ENCODE measurements at places on chromosomes 1 and 21. TPM values are rescaled to one million over a fixed set of nuclear protein-coding genes. Genes with fewer than 3 reads are reported as not detected.

Gene C8A
- total RNA-seq: not detected

GRCh38 chr1:246569248-246570238 lies 3.3 kb downstream of the CNST start:
- H3K27ac ChIP-seq: peak overlapping the region; percentile 97
- DNase-seq: peak; percentile 40
- H3K27me3 ChIP-seq: no peaks in the 10 kb centered on the region

GRCh38 chr1:30725450-30726095 lies 2.2 kb upstream of the MATN1 start:
- DNase-seq: no peak
- H3K27ac ChIP-seq: no peak overlapping the region
- H3K4me3 ChIP-seq: no peak overlapping the region
- no peaks in the 10 kb centered on the region for H3K36me3 ChIP-seq
- H3K27me3 ChIP-seq: no peaks in the 10 kb centered on the region

GRCh38 chr1:37692078-37692833 lies at the start of gene CDCA8:
Gene CDCA8, plus strand, starts transcription at chr1:37692516. Its CDS starts 175 bp downstream, at chr1:37692691.
- peaks cover 40% of the 10 kb centered on the region for H3K36me3 ChIP-seq
- H3K27ac ChIP-seq: peak within 1 kb of the TSS; percentile 91
- peaks cover 50% of the 10 kb centered on the region for H3K4me1 ChIP-seq
- DNase-seq: peak; percentile 99

GRCh38 chr1:197467881-197468280 lies 199.8 kb downstream of the CRB1 start:
- H3K36me3 ChIP-seq: no peaks in the 10 kb centered on the region
- H3K27me3 ChIP-seq: no peaks in the 10 kb centered on the region
- no peak overlapping the region for H3K27ac ChIP-seq
- no peak for DNase-seq
- H3K4me3 ChIP-seq: no peak overlapping the region

DNA sequence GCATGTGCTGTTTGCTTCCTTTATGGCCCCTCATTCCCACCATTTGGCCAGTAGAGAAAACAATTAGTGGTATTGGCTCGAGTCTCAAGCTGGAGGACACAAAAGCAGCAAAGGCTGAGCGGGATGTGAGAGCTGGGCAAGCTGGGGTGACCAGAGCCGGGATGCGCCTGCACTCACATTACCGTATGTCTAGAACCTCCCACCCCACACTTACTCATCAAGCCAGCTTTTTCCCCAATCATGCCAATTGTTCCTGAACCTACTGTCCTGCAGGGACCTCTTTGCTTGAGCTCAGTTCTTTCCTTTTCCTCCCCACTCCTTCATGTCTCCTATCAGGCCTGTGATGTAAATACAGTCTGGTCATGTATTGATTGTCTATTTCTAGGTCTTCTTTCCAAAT lies 45.9 kb downstream of the KIRREL1 start:
- H3K27ac ChIP-seq: no peak overlapping the region
- H3K27me3 ChIP-seq: peaks cover 2% of the 10 kb centered on the region
- DNase-seq: no peak
- H3K4me1 ChIP-seq: no peaks in the 10 kb centered on the region

GRCh38 chr21:16034446-16035190 lies 304.8 kb downstream of the USP25 start:
- DNase-seq: no peak
- H3K36me3 ChIP-seq: no peaks in the 10 kb centered on the region
- no peak overlapping the region for H3K4me3 ChIP-seq
- H3K27ac ChIP-seq: no peak overlapping the region
- H3K27me3 ChIP-seq: peaks cover 4% of the 10 kb centered on the region
- no peaks in the 10 kb centered on the region for H3K4me1 ChIP-seq

DNA sequence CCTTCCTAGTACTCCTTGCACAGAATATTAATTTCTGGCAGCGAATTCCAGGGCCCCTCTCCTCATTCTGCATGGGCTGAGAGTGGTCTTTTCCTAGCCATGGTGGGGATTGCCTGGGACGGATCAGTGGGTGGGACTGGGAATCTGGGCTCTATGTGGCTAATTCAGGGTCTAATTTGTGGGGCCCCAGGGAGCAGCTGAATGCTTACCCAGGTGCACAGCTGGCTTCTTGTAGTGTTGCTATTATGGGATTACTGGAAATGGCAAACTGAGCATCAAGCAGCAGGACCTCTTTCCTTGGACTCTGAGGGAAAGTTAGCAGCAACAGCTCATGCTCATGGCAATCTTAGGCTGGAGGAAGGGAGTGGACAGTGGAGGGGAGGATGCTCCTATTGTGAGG lies 187.1 kb upstream of the CACNA1E start:
- DNase-seq: no peak
- peaks cover 11% of the 10 kb centered on the region for H3K27me3 ChIP-seq
- H3K4me3 ChIP-seq: no peak overlapping the region

DNA sequence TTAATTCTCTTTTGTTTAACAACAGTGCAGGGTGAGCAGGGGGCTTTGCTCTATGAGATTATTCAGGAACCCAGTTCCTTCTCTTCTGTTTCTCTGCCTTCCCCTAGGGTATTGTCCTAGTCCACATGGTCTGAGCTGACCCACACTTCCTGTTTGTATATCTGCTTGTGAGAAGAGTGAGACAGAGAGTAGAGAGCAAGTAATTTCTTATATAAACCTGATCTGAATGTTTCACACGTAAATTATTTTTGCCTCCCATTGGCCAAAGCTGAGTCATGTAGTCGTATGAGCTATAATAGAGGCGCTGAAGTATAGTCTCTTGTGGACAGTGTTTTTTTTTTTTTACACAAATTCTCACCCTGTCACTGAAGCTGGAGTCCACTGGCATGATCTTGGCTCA lies 134.2 kb upstream of the SERTAD4 start:
- no peak overlapping the region for H3K27ac ChIP-seq
- H3K27me3 ChIP-seq: no peaks in the 10 kb centered on the region
- no peaks in the 10 kb centered on the region for H3K36me3 ChIP-seq
- H3K4me3 ChIP-seq: no peak overlapping the region

DNA sequence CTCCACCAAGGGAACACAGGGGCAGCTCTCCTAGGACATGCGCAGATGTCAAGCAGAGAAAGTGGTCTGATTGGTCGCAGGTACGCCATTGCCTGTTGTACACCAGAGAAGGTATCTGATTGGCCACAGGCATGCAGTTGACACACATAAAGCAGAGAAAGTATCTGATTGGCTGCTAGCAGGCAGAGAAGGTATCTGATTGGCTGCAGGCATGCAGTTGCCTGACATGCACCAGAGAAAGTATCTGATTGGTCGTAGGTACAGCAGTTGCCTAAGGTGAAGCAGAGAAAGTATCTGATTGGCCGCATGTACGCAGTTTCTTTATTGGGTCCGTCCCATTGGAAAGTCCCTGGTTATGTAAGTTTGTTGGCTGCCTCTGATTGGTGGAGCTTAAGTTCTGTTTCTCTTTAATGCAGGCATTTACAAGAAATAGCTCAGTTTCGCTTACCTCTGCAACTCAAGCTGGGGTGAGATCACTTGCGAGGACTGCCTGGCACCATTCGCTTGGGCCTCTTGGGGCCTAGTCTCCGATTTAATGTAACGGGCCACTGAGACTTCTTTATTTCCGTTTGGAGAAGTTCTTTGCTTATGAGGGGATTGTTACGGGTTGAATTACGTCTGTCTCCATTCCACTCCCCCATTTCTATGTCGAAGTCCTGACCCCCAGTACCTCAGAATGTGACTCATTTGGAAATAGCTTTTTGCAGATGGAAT lies 74.2 kb downstream of the SIK1 start:
- DNase-seq: peak; percentile 37
- no peaks in the 10 kb centered on the region for H3K27me3 ChIP-seq

DNA sequence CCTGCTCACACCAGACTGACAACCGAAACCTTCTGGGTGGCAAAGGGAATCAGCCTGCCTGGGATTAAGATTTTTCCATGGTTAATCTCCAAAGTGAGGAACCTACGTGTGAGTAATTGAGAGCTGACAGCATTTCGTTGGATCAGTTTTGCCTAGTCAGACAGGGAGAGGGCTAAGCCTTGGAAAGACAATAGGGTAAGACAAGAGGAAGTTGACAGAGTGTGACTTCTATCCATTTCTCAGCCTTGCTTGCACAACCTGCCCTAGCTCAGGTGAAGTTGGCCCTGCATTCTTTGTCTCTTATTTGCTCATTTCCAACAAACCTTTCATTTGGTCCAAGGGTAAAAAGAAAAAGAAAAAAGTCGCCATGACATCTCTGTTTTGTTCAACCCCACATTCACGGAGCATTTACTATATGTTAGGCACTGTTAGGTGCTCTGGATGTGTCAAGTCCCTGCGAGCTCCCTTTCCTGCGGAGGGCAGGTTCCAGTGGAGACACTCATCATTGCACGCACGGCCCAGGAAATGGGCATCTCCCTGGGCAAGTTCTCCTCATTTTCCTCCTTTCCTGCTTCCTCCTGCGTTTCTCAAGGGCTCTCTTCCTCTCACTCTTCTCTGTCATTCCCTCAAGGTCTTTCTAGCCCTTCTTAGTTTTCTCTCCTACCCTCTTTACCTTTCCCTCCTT lies 23.3 kb downstream of the KIRREL1 start:
- no peaks in the 10 kb centered on the region for H3K36me3 ChIP-seq
- no peak overlapping the region for H3K4me3 ChIP-seq
- no peaks in the 10 kb centered on the region for H3K4me1 ChIP-seq
- peaks cover 9% of the 10 kb centered on the region for H3K27me3 ChIP-seq

Measured in activated T-helper 1 cell treated with anti-CD3 and anti-CD28 coated beads, Interleukin-12 subunit alpha, Interleukin-12 subunit beta, Interleukin-2, Interleukin-4 antibody, amounts not matched to agents 30 ng/mL and 10 ng/mL and 1 ng/mL, durations not matched to agents 14 hours and 24 hours and 36 hours (primary cell).